ENCODE measurements at places on chromosomes 6 and 20.

- no peak for DNase-seq
Observed at GRCh38 chr6:49300443-49300842, 162.6 kb downstream of the MMUT start.

DNA sequence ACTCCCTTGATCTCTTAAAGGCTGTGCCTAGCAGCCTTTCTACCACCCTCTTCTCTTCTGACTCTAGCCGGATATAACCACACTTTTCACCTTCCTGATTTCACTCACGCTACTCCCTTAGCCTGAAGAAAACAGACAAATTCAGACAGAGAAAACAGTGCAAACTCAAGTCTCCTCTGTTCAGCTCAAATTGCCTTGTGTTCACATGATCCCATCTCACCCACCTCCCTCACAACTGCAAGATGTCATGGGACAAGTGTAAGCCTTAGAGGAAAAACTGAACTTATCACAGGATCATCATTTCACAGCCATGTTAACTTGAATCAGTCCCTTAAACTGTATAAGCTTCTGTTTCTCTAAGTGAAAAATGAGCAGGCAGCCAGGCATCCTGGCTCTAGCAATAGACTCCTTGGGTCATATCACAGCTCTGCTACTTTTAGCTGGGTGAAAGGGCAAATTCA lies 66.5 kb upstream of the TENT5A start:
- no peak for DNase-seq

GRCh38 chr6:107633680-107634323 lies 143.9 kb downstream of the SOBP start:
- no peak for DNase-seq

DNA sequence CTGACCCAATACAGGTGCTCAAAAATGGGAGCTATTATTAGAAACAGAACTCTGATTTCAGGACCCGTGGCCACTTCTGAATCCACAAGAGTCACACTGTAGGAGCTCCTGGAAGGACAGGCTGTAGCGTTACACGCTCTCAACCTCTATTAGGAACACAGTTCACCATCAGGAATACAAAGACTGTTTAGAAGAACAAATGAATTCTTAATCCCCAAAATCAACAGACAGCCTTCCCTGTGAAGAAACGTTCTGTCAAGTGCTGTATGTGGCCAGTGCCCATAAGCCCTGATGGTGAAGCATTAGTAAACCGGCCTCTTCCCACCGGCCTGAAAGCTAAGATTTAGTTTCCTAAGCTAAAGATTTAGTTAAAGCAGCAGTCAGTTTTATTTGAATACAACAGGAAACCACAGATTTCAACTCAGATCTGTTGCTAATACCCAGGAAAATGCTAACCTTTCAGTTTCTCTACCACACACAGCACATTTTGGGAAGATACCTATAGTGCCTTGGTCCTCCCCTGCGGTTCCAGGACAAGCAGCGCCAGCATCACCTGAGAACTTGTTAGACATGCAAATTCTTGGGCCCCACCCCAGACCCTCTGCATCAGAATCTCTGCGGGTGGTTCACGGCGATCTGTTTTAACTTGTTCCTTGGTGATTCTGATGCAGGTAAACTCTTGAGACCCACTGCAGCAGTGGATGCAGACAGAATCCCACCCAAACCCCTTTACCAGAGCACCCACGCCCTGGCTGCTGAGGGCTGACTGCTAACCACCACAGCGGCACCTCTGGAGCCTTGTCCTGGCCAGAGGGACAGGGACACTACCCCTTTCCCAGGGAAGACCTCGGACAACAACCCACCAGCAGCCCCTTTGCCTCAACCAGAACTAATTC lies 33.4 kb downstream of the MTRES1 start:
- DNase-seq = no peak

GRCh38 chr6:148550569-148550968 lies 196.3 kb upstream of the UST start:
- no peak for DNase-seq

DNA sequence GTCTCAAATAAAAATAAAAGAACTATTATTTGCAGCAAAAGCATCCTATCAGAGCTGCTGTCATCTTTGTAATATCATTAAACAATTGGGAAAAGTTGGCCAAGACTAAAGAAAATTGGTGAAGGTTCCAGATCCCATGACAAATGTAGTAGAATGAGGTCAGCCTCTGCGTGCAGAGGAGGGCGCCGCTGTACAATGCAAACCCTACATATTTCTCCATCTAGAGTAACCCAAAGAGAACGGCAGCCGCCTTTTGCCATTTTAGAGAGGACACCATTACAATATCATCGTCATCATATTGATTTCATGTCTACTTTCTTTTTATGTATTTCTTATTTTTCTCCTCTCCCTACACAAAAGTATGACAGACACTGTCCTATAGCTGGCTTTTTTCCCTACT lies 59.5 kb downstream of the ZMYND8 start:
- DNase-seq = no peak

DNA sequence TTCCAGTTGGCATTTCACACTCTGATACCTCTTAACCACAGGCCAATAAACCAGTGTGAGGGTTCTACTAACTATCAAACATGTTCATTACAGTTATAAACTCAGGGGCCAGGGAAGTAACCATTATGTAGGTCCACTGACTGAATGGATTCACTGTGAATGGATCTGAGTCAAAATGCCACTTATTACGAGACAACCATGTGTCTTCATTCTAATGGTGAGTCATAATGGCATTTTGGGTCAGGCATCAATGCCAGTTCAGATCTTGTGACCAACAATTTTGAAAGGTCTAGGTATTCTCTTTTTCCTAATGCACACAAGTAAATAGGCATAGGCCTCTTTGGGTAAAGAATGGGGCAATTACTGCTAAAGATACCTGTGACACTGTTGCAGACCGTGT lies 112.2 kb upstream of the HEY2 start:
- no peak for DNase-seq

DNA sequence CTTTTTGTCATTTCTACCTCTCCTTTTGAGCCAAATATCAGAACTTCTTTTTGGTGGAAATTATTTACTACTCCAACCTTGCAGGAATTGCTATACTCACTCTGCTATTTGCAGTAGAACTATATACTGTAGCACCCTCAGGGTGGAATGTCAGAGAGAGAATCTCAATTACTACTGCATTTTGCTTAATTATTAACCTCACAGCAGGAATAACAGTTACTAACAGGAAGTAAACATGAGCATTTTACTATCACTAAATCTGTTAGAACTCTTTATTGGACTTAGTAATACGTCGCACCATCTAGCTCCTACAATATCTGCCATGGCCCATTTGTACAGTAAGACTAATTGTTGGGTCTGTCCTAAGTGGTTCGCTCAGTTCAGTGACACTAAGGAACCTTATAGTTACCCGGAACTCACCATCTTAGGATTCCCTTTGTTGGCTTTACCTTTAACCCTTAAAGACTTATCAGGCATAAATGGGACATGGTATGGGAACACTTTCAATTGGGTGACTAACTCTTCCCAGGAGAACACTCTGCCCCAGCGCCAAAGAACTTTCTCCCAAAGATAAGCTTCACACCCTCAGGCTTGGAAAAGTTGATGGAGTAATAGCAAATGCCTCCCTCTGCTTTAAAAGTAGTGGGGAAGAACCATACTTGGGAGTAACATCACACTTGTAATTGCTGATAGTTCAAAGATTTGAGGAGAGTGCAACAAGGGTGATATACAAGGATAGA lies 38.8 kb downstream of the PLN start:
- no peak for DNase-seq

GRCh38 chr6:133805876-133806275 lies 83.0 kb upstream of the TCF21 start:
- DNase-seq = no peak

- peak; percentile 59 for DNase-seq
Observed at GRCh38 chr20:50588034-50588736, 78.0 kb downstream of the PTPN1 start.

- no peak for DNase-seq
Observed at GRCh38 chr6:151400473-151400872, 9.1 kb upstream of the ZBTB2 start.

GRCh38 chr6:56528412-56528841 lies 114.3 kb downstream of the DST start:
- no peak for DNase-seq

DNA sequence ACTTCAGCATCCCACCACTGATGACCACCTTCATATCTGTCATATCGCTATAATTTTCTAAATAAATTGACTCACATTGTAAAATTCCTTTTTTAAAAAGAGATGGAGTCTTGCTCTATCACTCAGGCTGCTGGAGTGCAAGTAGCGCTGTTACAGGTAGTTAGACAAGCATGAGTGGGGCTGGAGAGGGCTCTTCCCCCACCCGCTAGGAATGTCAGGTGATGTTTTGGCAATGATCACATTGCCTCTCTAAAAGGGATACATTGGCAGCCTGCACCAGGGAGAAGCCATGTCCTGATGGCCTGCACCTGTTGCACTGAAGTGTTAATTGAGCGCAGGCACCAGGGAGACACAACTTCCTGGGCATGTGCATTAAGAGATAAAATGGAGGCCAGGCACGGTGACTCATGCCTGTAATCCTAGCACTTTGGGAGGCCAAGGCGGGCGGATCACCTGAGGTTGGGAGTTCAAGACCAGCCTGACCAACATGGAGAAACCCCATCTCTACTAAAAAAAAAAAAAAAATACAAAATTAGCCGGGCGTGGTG lies 16.9 kb upstream of the SLC22A16 start:
- no peak for DNase-seq

- DNase-seq = no peak
Observed at GRCh38 chr6:111076024-111076695, 11.1 kb upstream of the SLC16A10 start.

DNA sequence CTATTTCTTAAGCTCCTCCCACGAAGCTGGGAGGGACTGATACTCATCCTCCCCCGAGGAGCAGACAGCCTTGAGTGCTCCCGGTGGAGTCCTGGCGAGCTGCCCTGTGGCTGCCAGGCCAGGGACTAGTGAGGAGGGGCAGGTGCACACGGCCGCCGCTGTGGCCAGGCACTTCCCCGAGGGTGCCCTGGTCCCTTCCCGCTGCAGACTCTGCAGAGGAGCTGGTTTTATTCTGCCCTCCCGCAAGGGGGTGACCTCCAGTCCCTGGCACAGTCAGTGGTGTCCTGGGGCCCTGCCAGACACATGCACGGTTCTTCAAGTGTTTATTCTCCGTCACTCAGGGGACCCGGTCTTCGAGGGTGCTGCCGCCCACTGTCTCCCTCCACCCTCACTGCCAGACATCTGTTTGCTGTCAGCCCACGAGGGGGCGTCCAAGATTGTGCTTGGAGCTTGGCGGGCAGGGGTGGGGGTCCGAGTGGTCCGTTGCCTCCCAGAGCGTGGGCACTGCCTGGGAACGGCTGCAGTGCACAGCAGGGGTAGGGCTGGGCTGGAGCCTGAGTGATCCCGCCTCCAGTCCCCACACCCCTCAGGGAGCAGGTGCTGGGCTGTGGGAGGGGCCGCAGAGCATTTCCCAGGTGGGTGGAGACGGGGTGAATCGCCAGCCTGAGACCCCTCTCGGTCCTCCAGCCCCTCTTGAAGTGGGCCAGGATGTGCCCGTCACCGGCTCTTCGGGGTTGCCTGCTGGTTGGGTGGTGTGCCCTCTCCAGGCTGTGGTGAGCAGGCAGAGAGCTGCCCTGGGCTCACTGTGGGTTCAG lies 3.1 kb upstream of the CABLES2 start:
- DNase-seq = peak; percentile 80

DNA sequence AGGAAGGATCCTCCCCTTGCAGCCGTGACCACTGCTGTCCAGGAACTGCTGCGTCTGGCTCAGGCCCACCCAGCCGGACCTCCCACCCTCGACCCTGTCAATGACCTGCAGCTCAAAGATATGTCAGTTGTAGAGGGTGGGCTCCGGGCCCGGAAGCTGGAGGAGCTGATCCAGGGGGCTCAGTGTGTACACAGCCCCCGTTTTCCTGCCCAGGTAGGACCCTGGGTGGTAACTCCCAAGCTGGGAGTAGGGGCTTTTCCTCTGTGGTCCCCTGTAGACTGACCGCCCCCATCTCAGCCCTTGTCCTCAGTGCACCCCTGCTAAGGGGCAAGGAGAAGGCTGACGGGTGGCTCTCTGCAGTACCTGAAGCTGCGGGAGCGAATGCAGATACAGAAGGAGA lies 3.6 kb downstream of the DXO start:
- no peak for DNase-seq

DNA sequence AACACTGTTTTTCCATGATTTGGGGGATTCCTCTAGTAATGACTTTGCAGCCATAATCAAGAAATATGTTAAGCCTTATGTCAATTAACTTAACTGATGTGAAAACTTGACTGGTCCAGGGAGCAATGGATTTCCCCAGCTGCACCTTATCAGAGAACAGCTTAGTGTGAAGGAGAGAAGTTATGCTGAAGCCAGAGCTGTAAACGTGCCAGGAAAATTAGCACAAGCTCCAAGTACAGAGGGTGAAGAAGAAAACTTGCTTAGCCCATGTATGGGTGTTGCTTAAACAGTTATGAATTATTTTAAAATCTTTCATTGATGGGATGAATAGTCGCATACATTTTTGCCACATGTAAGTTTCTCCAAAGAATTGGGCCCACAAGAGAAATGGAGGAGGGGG lies 214.9 kb upstream of the RNF217 start:
- no peak for DNase-seq

- no peak for DNase-seq
Observed at GRCh38 chr6:44921798-44922197, 406.3 kb upstream of the RUNX2 start.

- DNase-seq = no peak
Observed at GRCh38 chr20:24501764-24502556, 32.5 kb downstream of the SYNDIG1 start.

GRCh38 chr6:83574783-83575182 lies 62.4 kb downstream of the PRSS35 start:
- DNase-seq = no peak

GRCh38 chr6:139253656-139254055 lies 38.1 kb downstream of the TXLNB start:
- DNase-seq = no peak

- no peak for DNase-seq
Observed at GRCh38 chr20:35680452-35681183, 15.9 kb upstream of the CPNE1 start.

- DNase-seq = peak; percentile 81
Observed at GRCh38 chr6:19804205-19805128, 32.7 kb upstream of the ID4 start.

- no peak for DNase-seq
Observed at GRCh38 chr6:10583509-10583901, 62.4 kb downstream of the GCNT2 start.

GRCh38 chr6:89970609-89971337 lies 76.5 kb downstream of the GJA10 start:
- DNase-seq = peak; percentile 84

- no peak for DNase-seq
Observed at GRCh38 chr6:152261179-152261578, 376.0 kb downstream of the SYNE1 start.

DNA sequence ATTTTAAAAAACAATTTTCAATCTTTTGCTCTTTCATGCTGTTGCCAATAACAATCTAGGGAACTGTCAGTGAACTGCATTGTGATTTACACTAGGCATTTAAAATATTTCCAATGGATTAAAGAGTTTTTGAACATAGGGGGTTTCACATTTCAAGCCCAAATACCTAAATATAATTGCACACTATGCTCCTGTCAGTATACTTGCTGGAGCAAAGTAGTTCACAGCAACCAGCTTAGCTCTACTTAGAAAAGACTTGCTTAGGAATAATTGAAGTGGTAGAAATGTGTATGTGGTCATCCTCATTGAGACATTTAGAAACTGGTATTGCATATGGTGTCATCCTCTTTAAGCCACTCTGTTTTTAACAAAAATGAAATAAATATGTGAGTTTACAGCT lies 41.7 kb upstream of the REV3L start:
- DNase-seq = no peak
